Smooth muscle cell of trachea (primary cell): ENCODE measurements at places on chromosomes 1 and 21. TPM values are rescaled to one million over a fixed set of nuclear protein-coding genes. Genes with fewer than 3 reads are reported as not detected.

The CRTC2 gene
- 4.2 and 4.6 TPM in 2 replicates for total RNA-seq

The PHACTR4 gene
- total RNA-seq, result 4.8 and 8.7 TPM in 2 replicates

The OR6N1 gene
- total RNA-seq, result not detected in 2 replicates

The POGK gene
- total RNA-seq, result 19.5 and 23.8 TPM in 2 replicates

The NOS1AP gene
- total RNA-seq, result under 0.01 and 0.29 TPM in 2 replicates

The ROR1 gene
- total RNA-seq, result 9.7 and 21.2 TPM in 2 replicates
